ENCODE measurements at places on chromosomes 7 and 10. TPM values are rescaled to one million over a fixed set of nuclear protein-coding genes. Genes with fewer than 3 reads are reported as not detected.

DNA sequence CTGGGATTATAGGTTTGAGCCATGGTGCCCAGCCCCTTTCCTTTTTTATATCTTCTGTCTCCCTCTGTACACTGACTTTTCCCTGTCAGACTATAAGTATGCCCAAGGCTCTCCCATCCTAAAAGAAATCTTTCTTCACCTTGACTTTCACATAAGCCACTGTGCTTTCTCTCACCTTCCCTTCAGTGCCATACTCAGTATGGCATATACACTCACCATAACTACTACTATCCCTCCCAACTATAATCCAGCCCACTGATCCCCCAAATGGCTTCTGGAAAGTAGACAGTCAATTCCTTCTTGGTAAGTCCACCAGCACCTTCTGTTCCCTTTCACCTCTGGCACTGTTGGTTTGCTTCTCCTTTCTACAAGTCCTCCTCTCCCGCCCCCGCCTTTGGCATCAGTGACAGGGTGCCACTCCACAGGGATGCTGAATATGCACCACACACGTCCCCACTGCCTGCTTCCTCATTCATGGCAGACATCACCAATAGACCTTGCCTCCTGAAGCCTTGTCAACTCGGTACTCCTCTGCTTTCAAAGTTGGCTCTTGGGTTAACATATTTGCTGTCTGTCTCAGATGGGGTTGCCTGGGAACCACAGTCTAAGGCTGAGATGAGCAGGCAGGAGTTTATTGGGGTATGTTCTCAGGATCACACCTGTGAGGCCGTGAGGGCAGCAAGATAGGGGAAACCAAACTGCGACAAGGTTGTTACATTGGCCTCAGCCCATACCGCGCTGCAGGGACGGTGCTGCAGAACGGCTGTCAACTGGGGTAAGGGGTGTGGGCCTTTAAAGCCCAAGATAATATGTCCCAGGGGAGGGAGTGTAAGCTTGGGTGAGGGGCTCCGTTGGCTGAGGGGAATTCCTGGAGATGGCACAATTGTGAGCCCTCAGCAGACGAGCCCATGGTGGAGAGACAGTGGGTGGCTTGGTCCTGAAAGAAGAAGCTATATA lies 7.2 kb upstream of the PSAP start:
- no peak for DNase-seq
- H3K4me3 ChIP-seq = no peak overlapping the region
- H3K27ac ChIP-seq = no peak overlapping the region
- no peaks in the 10 kb centered on the region for H3K36me3 ChIP-seq
- H3K4me1 ChIP-seq = peaks cover 4% of the 10 kb centered on the region

DNA sequence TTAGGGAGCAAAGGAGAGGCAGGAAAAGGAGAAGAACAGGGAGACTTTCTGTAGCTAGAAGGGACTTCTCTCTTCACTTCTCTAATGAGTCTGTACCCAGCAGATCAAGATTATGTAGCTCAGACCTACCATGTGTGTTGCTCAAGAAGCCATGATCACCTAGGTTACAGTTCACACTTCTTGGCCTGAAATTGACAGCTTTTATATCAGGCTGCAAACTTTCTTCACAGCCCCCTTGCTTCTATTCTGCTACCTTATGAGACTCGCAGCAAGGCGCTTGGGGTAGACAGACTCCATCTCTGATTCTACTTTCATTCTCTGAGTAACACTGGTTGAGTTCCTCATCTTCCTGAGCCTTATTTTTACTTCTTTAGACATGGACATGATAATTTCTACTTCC lies 19.6 kb upstream of the GIMAP2 start:
- no peaks in the 10 kb centered on the region for H3K27me3 ChIP-seq
- DNase-seq = no peak

DNA sequence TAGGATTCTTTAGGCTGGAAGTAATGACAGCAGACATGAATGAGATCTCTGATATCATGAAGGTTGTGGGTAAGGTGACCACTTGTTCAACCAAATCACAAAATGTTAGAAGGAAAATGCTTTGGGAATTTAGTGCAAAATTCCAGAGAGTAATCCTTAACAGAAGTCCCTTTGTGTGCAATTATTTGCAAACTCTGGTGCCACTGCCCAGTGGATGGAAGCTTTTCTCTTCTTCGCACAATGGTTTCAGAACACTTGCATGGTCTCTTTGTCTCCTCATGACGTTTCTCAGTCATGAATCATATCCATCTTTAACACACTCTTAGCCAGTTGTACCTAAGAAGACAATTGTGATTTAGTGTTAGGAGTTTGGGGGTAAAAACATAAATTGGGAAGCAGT lies 570.4 kb upstream of the ANKRD30A start:
- H3K4me3 ChIP-seq = no peak overlapping the region
- H3K36me3 ChIP-seq = no peaks in the 10 kb centered on the region
- no peaks in the 10 kb centered on the region for H3K27me3 ChIP-seq
- no peak overlapping the region for H3K27ac ChIP-seq
- H3K4me1 ChIP-seq = no peaks in the 10 kb centered on the region

DNA sequence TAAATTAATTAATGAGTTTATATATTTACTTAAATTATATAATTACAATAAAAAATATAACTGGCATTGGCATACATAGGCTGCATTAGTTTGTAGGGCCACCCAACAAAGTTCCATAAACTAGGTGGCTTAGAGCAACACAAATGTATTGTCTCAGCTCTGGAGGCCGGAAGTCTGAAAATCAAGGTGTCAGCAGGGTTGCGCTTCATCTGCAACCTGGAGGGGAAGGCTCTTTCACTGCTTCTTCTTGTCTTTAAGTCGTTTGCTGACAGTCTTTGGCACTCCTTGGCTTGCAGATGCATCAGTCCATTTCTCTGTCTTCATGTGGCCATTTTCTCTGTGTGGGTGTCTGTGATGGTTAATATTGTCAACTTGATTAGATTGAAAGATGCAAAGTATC lies 6.1 kb upstream of the BLVRA start:
- H3K36me3 ChIP-seq = no peaks in the 10 kb centered on the region
- peaks cover 8% of the 10 kb centered on the region for H3K27me3 ChIP-seq
- H3K27ac ChIP-seq = no peak overlapping the region
- H3K4me1 ChIP-seq = peaks cover 10% of the 10 kb centered on the region
- H3K4me3 ChIP-seq = no peak overlapping the region

GRCh38 chr10:11776080-11776479 lies 33.9 kb downstream of the ECHDC3 start:
- H3K27me3 ChIP-seq = peaks cover 20% of the 10 kb centered on the region
- no peaks in the 10 kb centered on the region for H3K4me1 ChIP-seq
- H3K36me3 ChIP-seq = peaks cover 3% of the 10 kb centered on the region
- H3K27ac ChIP-seq = no peak overlapping the region
- no peak overlapping the region for H3K4me3 ChIP-seq
- DNase-seq = no peak

DNA sequence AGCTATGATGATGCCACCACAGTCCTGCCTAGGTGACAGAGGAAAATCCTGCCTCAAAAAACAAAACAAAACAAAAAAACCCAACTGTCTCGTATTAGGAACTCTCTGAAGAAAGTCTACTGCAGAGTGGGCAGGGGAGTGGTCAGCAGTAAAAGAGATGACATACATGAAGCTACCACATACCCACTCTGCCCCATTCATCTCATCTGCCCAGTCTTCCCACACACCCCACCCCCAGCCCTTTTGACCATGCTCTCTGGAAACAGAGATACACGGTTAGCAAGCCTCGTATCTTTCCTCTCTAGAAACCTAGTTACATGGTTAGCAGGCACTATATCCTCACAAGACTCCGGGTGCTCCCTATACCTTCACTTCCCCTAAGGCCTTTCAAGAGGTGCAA lies 8.3 kb downstream of the SLC37A3 start:
- no peaks in the 10 kb centered on the region for H3K36me3 ChIP-seq
- no peak for DNase-seq
- peaks cover 7% of the 10 kb centered on the region for H3K4me1 ChIP-seq

DNA sequence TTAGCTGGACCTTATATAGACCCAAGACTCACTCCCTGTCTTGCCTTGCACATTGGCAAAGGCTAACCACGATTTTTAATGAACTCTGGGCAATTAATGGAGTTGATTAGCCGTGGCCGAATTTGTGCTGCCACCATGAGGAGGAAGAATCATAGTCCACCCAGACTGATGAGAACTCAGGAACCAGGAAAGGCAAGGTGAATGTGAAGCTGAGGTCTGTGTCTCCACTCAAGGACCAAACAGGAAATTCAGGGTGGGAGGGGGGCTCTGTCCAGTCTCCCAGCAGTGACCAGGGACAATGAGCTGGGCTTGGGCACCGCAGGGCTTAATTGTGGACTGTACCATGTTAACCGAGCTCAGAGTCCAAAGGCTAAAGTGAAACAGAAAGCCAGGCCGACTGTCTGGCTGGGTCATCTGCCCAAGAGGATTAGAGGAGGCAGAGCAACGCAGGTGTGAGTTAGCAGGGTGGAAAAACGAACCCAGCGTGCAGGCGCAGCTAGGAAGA lies 127.0 kb upstream of the JCAD start:
- no peak overlapping the region for H3K27ac ChIP-seq
- DNase-seq = no peak
- H3K4me1 ChIP-seq = no peaks in the 10 kb centered on the region
- no peaks in the 10 kb centered on the region for H3K36me3 ChIP-seq
- H3K4me3 ChIP-seq = no peak overlapping the region

- peak overlapping the region; percentile 4 for H3K27ac ChIP-seq
- DNase-seq = no peak
- no peaks in the 10 kb centered on the region for H3K36me3 ChIP-seq
- H3K27me3 ChIP-seq = peaks cover 10% of the 10 kb centered on the region
These were observed 54.6 kb downstream of the BPGM start for GRCh38 chr7:134701272-134701671.

DNA sequence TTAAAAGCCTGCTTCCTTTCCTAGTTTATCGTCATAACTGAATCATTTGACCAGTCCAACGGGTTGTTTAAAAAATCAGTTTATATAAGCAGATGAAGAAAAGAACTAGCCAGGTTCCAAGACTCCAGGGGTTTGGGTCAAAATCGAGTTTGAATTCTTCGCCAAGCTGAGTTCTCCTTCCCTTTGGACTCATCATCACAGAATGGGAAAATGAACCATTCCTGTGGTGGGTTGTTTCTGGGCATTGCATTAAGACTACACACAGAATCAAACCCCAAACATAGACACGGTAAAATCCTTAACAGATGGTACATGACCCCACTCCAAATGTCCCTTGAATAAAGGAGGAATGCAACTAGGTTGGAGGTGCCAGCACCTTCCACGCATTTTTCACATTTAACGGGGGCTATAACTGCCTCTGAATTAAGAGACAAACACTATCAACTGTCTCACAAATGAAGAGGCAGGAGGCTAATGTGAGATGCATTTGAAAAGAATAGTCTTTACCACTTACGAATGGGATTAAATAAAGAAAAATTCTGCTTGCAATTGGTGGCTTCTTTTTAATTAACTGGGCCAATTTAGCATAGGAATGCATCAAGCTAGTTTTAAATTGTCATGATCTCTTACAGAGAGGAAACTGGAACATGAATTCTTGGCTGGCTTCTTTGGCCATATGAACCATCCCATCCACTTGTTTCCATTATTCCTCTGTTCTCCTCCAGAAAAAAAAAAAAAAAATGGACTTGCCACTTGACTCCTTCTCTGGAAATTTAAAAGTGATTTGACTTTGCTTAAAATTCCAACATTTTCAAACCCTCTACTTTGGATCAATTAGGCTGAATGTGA lies 61.1 kb downstream of the CHST15 start:
- no peaks in the 10 kb centered on the region for H3K36me3 ChIP-seq
- peaks cover 12% of the 10 kb centered on the region for H3K4me1 ChIP-seq
- no peak for DNase-seq
- no peak overlapping the region for H3K4me3 ChIP-seq

GRCh38 chr10:125023862-125024496 lies 82.1 kb downstream of the ZRANB1 start:
- H3K36me3 ChIP-seq = no peaks in the 10 kb centered on the region
- H3K4me3 ChIP-seq = no peak overlapping the region
- H3K27ac ChIP-seq = no peak overlapping the region
- no peaks in the 10 kb centered on the region for H3K4me1 ChIP-seq
- peaks cover 35% of the 10 kb centered on the region for H3K27me3 ChIP-seq

- peaks cover 2% of the 10 kb centered on the region for H3K36me3 ChIP-seq
- H3K4me3 ChIP-seq = no peak overlapping the region
- no peak for DNase-seq
- H3K4me1 ChIP-seq = peaks cover 4% of the 10 kb centered on the region
- H3K27me3 ChIP-seq = peaks cover 61% of the 10 kb centered on the region
- H3K27ac ChIP-seq = no peak overlapping the region
These were observed 101.9 kb upstream of the HABP2 start for GRCh38 chr10:113450906-113451305.

DNA sequence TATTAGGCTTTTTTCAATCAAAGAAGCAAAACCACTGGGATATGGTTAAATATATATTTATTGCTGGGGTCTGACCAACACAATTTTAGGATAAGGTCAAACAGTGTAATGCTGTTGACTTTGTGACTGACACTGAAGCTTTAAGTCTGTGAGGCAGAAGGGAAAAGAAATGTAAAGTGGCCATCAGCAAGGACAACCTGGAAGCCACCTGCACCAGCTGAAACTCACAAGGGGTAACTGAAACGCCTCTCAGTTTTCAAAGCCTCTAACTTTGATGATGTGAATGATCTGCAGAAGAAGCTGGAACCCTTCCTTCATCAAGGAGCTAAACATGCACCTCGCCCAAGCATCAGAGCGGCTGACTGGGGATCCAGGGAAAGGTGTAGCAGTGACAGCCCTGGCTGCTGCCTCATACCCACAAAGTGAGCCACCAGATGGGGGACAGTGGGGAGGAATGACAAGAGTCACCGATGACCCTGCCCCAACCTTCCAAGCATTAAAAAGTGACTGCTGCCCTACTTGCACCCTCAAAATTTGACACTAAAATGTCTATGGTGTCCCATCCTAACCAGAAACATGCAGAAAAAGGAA lies 284.9 kb upstream of the CNTNAP2 start:
- DNase-seq = no peak
- H3K4me1 ChIP-seq = no peaks in the 10 kb centered on the region
- H3K27me3 ChIP-seq = no peaks in the 10 kb centered on the region
- H3K4me3 ChIP-seq = no peak overlapping the region

DNA sequence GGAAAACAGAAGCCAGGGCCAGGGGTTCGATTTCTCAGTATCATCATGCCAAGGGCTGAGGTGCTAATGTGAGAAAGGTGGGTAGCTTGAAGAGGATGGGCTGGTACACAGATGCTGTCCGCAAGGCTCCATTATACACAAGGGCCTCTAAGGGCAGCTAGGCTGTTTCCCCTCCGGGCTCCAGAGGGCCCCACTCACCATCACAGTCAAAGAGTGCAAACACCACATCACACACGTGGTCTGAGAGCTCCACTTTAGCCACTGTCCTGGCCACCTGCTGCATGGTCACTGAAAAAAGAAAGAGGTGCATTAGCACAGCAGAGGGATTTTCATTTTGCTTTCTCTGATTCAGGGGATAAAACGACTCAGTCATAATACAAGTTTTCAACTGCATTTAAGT lies 20.9 kb upstream of the DNAJB12 start:
- no peaks in the 10 kb centered on the region for H3K27me3 ChIP-seq
- DNase-seq = no peak
- H3K4me3 ChIP-seq = no peak overlapping the region
- no peaks in the 10 kb centered on the region for H3K36me3 ChIP-seq

GRCh38 chr7:128427289-128427891 lies 17.6 kb upstream of the IMPDH1 start:
- H3K27ac ChIP-seq = no peak overlapping the region
- H3K27me3 ChIP-seq = peaks cover 21% of the 10 kb centered on the region
- DNase-seq = no peak
- H3K36me3 ChIP-seq = peaks cover 2% of the 10 kb centered on the region
- peaks cover 6% of the 10 kb centered on the region for H3K4me1 ChIP-seq

The MCM10 gene
- total RNA-seq = 0.34 TPM

The CPED1 gene
- total RNA-seq = 0.99 TPM

The KEL gene
- 3.3 TPM for total RNA-seq

The NRCAM gene
- total RNA-seq = not detected

Measured in T-helper 17 cell (primary cell).